ENCODE measurements at places on chromosomes 2 and 18. TPM values are rescaled to one million over a fixed set of nuclear protein-coding genes. Genes with fewer than 3 reads are reported as not detected.

- no peaks in the 10 kb centered on the region for H3K27me3 ChIP-seq
- DNase-seq = no peak
- H3K27ac ChIP-seq = no peak overlapping the region
- no peak overlapping the region for H3K4me3 ChIP-seq
- H3K4me1 ChIP-seq = no peaks in the 10 kb centered on the region
These were observed 438.1 kb upstream of the FAM98A start for GRCh38 chr2:34037157-34037556.

- H3K4me3 ChIP-seq = no peak overlapping the region
These were observed 98.0 kb downstream of the PTGR3 start for GRCh38 chr18:75110846-75111415.

The TMEM163 gene
- 4.4 TPM for total RNA-seq

The SP140 gene
- 330 TPM for total RNA-seq

DNA sequence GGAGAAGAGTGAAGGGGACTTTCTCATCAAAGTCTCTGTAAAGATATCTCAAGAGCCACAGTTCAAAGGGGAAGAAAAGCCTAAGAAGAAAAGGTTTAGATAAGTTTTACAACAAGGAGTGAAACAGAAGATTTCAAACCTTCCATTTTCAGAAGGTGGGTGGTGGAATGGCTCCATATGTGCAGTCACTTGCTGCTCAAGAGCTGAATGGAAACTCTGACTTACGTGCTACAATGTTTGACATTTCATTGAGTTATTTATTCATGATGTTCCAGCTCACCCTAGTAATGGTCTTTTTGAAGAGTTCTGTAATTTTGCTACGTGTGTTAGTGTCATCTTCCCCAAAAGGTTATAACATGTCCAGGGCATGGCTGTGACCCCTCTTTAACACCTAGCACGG, 21.7 kb downstream of the LCT start:
- peaks cover 4% of the 10 kb centered on the region for H3K27me3 ChIP-seq
- H3K27ac ChIP-seq = no peak overlapping the region
- H3K4me3 ChIP-seq = no peak overlapping the region
- H3K4me1 ChIP-seq = peaks cover 1% of the 10 kb centered on the region

The RAB31 gene
- total RNA-seq = 36.0 TPM

GRCh38 chr2:150403457-150403856, 84.0 kb downstream of the RND3 start:
- H3K27ac ChIP-seq = no peak overlapping the region
- no peaks in the 10 kb centered on the region for H3K4me1 ChIP-seq
- H3K36me3 ChIP-seq = no peaks in the 10 kb centered on the region
- no peak overlapping the region for H3K4me3 ChIP-seq
- H3K27me3 ChIP-seq = no peaks in the 10 kb centered on the region
- DNase-seq = no peak

The CNTNAP5 gene
- not detected for total RNA-seq

The PROKR1 gene
- 0.05 TPM for total RNA-seq

- H3K27ac ChIP-seq = no peak overlapping the region
- no peaks in the 10 kb centered on the region for H3K36me3 ChIP-seq
- DNase-seq = no peak
These were observed 35.6 kb upstream of the B3GNT7 start for GRCh38 chr2:231359948-231360347.

DNA sequence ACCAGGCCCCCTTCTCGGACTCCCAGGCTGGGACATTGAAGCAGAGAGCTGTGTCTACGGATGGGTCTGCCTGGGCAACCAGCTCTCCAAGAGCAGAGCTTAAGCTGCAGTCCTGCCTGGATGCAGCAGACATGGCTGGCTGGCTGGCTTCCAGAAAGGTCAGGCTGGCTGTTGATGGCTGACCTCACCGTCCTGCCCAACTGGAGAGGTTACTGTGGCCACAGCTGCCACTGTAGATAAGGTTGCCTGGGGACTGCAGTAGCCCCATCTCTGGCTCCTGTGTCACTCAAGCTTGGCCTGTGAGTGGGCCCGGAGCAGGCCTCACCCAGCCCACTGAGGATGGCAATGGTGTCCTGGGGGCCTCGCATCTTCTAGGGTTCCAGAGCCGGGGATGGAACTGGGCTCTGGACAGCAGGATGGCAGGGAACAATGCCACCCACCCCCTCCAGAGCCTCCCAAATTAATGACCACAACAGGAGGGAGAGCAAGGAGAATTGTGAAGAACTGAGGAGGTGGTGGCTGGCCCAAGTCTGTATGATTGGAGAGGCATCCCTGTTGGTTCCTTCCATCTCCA, 37.0 kb upstream of the FOSL2 start:
- no peak overlapping the region for H3K27ac ChIP-seq
- no peaks in the 10 kb centered on the region for H3K27me3 ChIP-seq
- H3K36me3 ChIP-seq = no peaks in the 10 kb centered on the region

The TMEM178A gene
- total RNA-seq = not detected

- no peaks in the 10 kb centered on the region for H3K27me3 ChIP-seq
- no peak overlapping the region for H3K4me3 ChIP-seq
- no peak for DNase-seq
These were observed 79.0 kb downstream of the CCDC150 start for GRCh38 chr2:196718419-196719109.

- H3K27ac ChIP-seq = no peak overlapping the region
- no peak for DNase-seq
- peaks cover 11% of the 10 kb centered on the region for H3K36me3 ChIP-seq
- no peak overlapping the region for H3K4me3 ChIP-seq
- H3K4me1 ChIP-seq = peaks cover 29% of the 10 kb centered on the region
These were observed 112.1 kb downstream of the PHLPP1 start for GRCh38 chr18:62827397-62827796.

The HADHA gene
- 127 TPM for total RNA-seq

GRCh38 chr2:239223310-239224198, 177.3 kb downstream of the HDAC4 start:
- DNase-seq = no peak
- H3K27ac ChIP-seq = no peak overlapping the region
- no peaks in the 10 kb centered on the region for H3K36me3 ChIP-seq
- H3K4me3 ChIP-seq = no peak overlapping the region
- H3K27me3 ChIP-seq = no peaks in the 10 kb centered on the region
- peaks cover 38% of the 10 kb centered on the region for H3K4me1 ChIP-seq

The FIGN gene
- not detected for total RNA-seq

- H3K36me3 ChIP-seq = peaks cover 29% of the 10 kb centered on the region
- peaks cover 71% of the 10 kb centered on the region for H3K4me1 ChIP-seq
- H3K4me3 ChIP-seq = peak overlapping the region; percentile 97
These were observed 743 bp downstream of the HADHA start for GRCh38 chr2:26243470-26244308.

The PLCD4 gene
- total RNA-seq = 1.0 TPM

DNA sequence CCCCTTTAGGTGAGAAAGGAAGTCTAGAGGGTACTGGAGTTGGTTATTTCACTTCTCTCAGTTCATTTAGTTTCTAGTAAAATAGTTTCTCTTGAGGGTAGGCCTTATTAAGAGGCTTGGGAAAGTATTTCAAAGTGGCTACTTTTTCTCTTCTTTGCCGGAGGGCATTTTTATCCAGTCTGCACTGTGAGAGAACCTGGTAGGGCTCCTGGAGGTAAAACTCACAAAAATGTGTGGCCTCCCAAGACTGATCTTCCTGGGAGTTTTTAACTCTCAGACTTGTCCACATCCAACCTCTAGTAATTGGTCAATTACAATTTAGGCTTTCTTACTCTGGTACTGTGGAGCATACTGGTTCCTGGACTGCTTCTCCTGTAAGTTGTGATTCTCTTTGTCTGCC, 28.0 kb downstream of the EHBP1 start:
- no peak for DNase-seq
- H3K36me3 ChIP-seq = peaks cover 10% of the 10 kb centered on the region
- H3K4me3 ChIP-seq = no peak overlapping the region
- H3K4me1 ChIP-seq = peaks cover 13% of the 10 kb centered on the region

DNA sequence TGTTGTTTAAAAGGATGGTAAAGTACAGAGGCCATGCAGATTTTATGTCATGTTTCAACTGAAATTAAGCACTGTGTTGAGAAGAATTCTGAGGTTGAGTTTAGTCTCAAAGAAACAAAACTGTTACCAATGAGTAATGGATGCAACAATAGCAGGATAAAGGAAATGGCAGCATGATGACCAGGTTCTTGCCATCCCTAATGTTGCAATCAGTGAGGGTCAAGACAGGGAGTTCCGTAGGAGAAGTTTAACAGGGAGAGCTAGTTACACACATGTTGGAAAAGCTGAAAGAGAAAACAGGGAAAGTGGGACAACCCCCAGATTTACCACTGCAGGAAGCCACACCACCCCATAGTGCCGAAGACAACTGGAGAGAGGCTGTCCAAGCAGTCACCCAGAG, 343.8 kb upstream of the EPHA4 start:
- no peak overlapping the region for H3K27ac ChIP-seq
- no peak overlapping the region for H3K4me3 ChIP-seq
- H3K36me3 ChIP-seq = no peaks in the 10 kb centered on the region
- H3K4me1 ChIP-seq = no peaks in the 10 kb centered on the region

DNA sequence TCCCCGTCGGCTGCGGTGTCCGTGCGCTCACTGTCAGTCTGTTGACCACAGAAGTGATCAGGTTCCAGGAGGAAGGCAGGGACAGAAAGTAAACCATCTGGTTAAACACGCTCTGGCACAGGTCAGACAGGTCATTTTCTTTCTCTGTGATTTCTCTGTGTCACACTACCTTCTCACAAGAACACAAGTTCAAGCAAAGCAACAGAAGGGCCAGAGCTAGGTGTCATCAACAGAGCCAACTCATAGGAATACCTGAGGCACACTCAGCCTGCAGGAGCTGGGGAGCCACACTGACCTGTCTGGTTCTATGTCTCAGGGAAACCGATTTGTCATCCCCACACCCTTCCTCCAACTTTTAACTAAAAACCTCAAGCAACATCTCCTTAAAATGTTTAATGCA, 115.1 kb upstream of the ZBTB14 start:
- H3K27ac ChIP-seq = no peak overlapping the region
- peaks cover 5% of the 10 kb centered on the region for H3K27me3 ChIP-seq
- no peak for DNase-seq
- no peaks in the 10 kb centered on the region for H3K4me1 ChIP-seq

DNA sequence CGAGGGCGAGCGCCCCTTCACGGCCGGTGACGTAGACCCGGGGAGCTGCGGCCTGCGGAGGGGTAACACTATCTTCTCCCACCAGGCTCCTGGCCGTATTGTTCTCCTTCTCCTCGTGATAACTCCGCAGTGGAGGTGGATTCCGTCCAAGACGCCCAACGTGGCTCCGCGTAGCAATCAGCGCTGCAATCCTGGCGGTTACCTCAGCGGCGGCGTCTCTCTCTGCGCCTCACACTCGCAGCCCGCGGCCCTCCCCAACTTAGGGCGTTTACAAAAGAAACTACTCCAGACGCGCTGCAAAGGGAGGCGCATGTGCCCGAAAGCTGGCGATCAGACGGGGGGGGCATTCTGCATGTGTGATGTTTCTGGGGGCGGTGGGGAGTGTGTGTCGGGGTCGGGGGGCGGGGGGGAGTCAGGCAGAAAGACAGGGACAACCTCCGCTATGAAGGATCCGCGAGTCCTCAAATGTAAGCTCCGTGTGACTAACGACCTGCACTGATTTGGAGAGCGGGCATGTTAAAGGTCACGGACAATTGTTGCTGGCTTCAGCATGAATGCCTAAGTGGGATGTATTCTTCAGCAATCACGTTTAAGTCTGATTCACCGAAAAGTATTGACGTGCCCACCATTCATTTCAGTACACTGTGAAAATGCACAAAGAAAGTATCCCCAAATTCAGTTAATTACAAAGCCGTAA, 1.3 kb upstream of the ZNF516 start:
- H3K36me3 ChIP-seq = peaks cover 14% of the 10 kb centered on the region
- peak overlapping the region; percentile 84 for H3K4me3 ChIP-seq
- peaks cover 45% of the 10 kb centered on the region for H3K4me1 ChIP-seq
- peaks cover 13% of the 10 kb centered on the region for H3K27me3 ChIP-seq
- peak overlapping the region; percentile 87 for H3K27ac ChIP-seq

The MC4R gene
- not detected for total RNA-seq

The MSGN1 gene
- total RNA-seq = 0.42 TPM

DNA sequence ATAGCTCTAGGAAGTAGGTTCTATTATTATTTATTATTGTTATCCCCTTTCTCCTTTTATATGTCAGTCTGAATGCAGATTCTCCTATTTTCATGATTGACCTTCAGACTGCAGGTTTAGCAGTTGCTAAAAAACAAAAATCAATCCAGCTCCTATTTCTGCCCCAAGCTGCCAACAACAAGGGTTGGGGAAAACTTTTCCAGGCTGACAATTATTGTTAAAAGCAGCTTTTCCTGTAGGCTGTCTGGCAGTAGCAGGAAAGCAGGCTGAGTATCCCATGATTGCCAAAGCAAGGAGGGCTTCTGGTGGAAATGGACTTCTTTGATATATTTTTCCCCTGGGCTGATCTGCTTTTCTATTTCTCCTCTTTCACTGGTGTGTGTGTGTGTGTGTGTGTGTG, 78.0 kb upstream of the CTLA4 start:
- H3K4me1 ChIP-seq = no peaks in the 10 kb centered on the region
- H3K27ac ChIP-seq = no peak overlapping the region
- H3K27me3 ChIP-seq = peaks cover 30% of the 10 kb centered on the region
- no peak overlapping the region for H3K4me3 ChIP-seq
- no peak for DNase-seq

- peaks cover 12% of the 10 kb centered on the region for H3K27me3 ChIP-seq
- H3K36me3 ChIP-seq = no peaks in the 10 kb centered on the region
- peaks cover 9% of the 10 kb centered on the region for H3K4me1 ChIP-seq
These were observed 95.5 kb downstream of the ARL4C start for GRCh38 chr2:234401426-234401825.

DNA sequence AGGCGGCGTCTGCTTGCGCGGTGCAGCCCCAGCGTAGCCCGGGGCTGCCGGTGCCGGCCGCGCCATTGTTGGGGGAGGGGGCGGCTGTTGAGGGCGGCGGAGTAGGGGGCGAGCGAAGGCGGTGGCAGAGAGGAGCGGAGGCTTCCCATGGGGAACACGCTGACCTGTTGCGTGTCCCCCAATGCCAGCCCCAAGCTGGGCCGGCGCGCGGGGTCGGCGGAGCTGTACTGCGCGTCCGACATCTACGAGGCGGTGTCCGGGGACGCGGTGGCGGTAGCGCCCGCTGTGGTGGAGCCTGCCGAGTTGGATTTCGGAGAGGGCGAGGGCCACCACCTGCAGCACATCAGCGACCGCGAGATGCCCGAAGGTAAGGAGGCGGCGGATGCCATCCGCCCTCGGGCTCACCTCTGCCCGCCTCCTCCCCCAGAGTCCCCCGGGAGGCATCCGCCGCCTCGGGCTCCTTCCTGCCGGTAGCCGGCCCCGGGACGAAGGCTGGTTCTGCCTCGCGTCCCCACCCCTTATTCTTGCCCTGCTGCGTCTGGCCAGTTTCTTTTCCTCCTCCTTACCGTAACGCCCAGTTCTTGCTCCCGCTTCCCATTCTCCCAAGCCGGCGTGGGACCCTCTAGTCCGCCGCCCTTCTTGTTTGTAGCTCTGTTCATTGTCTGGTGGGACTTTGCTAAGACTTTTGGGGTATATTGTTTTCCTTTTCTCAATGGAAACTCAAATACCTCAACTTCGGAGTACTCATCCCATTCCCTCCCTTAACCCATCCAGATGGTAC, 500 bp downstream of the CCNYL1 start:
- peak; percentile 54 for DNase-seq
- H3K27me3 ChIP-seq = no peaks in the 10 kb centered on the region
- H3K36me3 ChIP-seq = peaks cover 9% of the 10 kb centered on the region
- H3K27ac ChIP-seq = peak overlapping the region; percentile 82

The POTEJ gene
- total RNA-seq = not detected

GRCh38 chr2:66815886-66816285, 381.0 kb downstream of the MEIS1 start:
- no peak for DNase-seq
- no peaks in the 10 kb centered on the region for H3K4me1 ChIP-seq
- no peak overlapping the region for H3K27ac ChIP-seq
- H3K27me3 ChIP-seq = no peaks in the 10 kb centered on the region
- no peak overlapping the region for H3K4me3 ChIP-seq
